ENCODE measurements at places on chromosomes 11 and 22. TPM values are rescaled to one million over a fixed set of nuclear protein-coding genes. Genes with fewer than 3 reads are reported as not detected.

The C11orf87 gene
- total RNA-seq: not detected

The HTATIP2 gene
- 45.9 TPM for total RNA-seq

The HORMAD2 gene
- not detected for total RNA-seq

The MRGPRX4 gene
- not detected for total RNA-seq

The TREH gene
- total RNA-seq: not detected

The HBB gene
- not detected for total RNA-seq

The PKDREJ gene
- total RNA-seq: not detected

The KCNQ1OT1 gene
- total RNA-seq: 0.39 TPM

The CCDC73 gene
- not detected for total RNA-seq

The KRTAP5-8 gene
- total RNA-seq: not detected

The C22orf15 gene
- 0.52 TPM for total RNA-seq

The SCT gene
- not detected for total RNA-seq

The LRRN4CL gene
- 2.1 TPM for total RNA-seq

The CTSF gene
- 20.9 TPM for total RNA-seq

The MN1 gene
- 4.0 TPM for total RNA-seq

The SMIM35 gene
- not detected for total RNA-seq

The DEFB131B gene
- total RNA-seq: not detected

The RGL4 gene
- total RNA-seq: not detected

The LSP1 gene
- total RNA-seq: 1.2 TPM

The C22orf42 gene
- total RNA-seq: not detected

The GAS2L1 gene
- 24.0 TPM for total RNA-seq

The OTOG gene
- not detected for total RNA-seq

The KRTAP5-3 gene
- total RNA-seq: not detected

The WT1 gene
- total RNA-seq: 8.5 TPM

The FOLR3 gene
- total RNA-seq: not detected

The TMPRSS5 gene
- 0.32 TPM for total RNA-seq
